ENCODE measurements at places on chromosomes 5 and 9.

DNA sequence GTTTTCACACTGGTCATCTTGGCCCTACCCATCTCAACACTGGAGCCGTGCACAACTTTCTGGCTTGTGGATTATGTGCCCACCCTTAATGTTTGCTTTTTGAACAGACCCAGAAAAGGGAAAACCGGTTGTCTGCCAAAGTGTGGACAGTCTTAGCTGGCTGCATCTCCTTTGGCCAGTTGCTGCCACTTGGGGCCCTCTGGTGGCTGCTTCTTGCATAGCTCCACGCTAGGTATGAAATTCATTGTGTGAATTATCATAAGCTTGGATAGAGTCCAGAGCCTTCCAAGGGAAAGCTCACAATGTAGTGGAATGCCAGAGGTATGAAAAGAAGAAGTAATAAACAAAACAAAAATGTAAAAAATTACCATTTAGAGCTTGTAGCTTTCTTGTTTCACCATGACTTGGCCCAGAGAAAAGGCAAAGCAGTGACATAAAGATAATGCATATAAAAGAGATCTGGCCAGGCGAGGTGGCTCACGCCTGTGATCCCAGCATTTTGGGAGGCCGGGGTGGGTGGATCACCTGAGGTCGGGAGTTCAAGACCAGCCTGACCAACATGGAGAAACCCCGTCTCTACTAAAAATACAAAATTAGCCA is 12.5 kb upstream of the SLC36A3 start:
- H3K27ac ChIP-seq = no peak overlapping the region
- DNase-seq = no peak
- no peaks in the 10 kb centered on the region for H3K4me1 ChIP-seq
- H3K36me3 ChIP-seq = no peaks in the 10 kb centered on the region
- no peak overlapping the region for H3K4me3 ChIP-seq

DNA sequence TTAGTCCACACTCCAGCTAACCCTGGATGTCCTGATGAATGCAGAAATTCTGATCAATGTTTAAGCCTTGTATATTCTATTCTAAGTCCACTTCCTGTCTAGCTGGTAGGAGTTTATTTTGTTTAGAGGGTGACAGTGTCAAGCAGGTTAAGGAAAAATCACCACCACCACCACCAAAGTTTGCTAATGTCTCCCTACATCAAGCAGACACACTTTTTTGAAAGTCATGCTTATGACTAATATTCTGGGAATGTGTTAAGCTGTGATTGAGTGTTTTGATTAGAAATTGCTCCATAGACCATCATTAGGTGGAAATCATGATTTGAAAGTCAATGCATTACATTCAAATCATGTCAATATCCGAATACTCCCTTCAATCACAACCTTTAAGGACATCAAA is 1530.1 kb downstream of the MAT2B start:
- no peak overlapping the region for H3K4me3 ChIP-seq
- no peak for DNase-seq
- no peaks in the 10 kb centered on the region for H3K27me3 ChIP-seq

- no peak for DNase-seq
- peaks cover 39% of the 10 kb centered on the region for H3K36me3 ChIP-seq
These were observed 7.1 kb downstream of the KIF20A start for GRCh38 chr5:138186002-138186447.

- H3K27me3 ChIP-seq = peaks cover under 1% of the 10 kb centered on the region
- no peaks in the 10 kb centered on the region for H3K4me1 ChIP-seq
- no peaks in the 10 kb centered on the region for H3K36me3 ChIP-seq
- DNase-seq = no peak
- H3K27ac ChIP-seq = no peak overlapping the region
These were observed 7.6 kb downstream of the SLC1A1 start for GRCh38 chr9:4497855-4498254.

GRCh38 chr5:137352095-137352494 is 147.0 kb downstream of the SPOCK1 start:
- DNase-seq = no peak
- no peak overlapping the region for H3K27ac ChIP-seq
- no peak overlapping the region for H3K4me3 ChIP-seq
- H3K4me1 ChIP-seq = no peaks in the 10 kb centered on the region
- no peaks in the 10 kb centered on the region for H3K36me3 ChIP-seq
- no peaks in the 10 kb centered on the region for H3K27me3 ChIP-seq

- DNase-seq = no peak
- no peak overlapping the region for H3K4me3 ChIP-seq
- no peaks in the 10 kb centered on the region for H3K27me3 ChIP-seq
These were observed 74.4 kb upstream of the KIF2A start for GRCh38 chr5:62231576-62231975.

- no peak overlapping the region for H3K4me3 ChIP-seq
- no peaks in the 10 kb centered on the region for H3K36me3 ChIP-seq
- no peaks in the 10 kb centered on the region for H3K27me3 ChIP-seq
- H3K27ac ChIP-seq = no peak overlapping the region
- no peak for DNase-seq
These were observed 571.1 kb upstream of the ZNF608 start for GRCh38 chr5:125317536-125317995.

- H3K36me3 ChIP-seq = no peaks in the 10 kb centered on the region
- DNase-seq = no peak
- H3K4me3 ChIP-seq = no peak overlapping the region
- no peak overlapping the region for H3K27ac ChIP-seq
These were observed 442.7 kb upstream of the CD180 start for GRCh38 chr5:67639313-67639712.

GRCh38 chr5:124941051-124942049 is 194.9 kb upstream of the ZNF608 start:
- no peaks in the 10 kb centered on the region for H3K36me3 ChIP-seq
- no peaks in the 10 kb centered on the region for H3K4me1 ChIP-seq
- no peak overlapping the region for H3K27ac ChIP-seq
- H3K27me3 ChIP-seq = no peaks in the 10 kb centered on the region

GRCh38 chr9:93541581-93542349 is 34.6 kb upstream of the PHF2 start:
- peaks cover 43% of the 10 kb centered on the region for H3K36me3 ChIP-seq
- H3K4me3 ChIP-seq = no peak overlapping the region
- H3K27ac ChIP-seq = no peak overlapping the region
- no peak for DNase-seq

DNA sequence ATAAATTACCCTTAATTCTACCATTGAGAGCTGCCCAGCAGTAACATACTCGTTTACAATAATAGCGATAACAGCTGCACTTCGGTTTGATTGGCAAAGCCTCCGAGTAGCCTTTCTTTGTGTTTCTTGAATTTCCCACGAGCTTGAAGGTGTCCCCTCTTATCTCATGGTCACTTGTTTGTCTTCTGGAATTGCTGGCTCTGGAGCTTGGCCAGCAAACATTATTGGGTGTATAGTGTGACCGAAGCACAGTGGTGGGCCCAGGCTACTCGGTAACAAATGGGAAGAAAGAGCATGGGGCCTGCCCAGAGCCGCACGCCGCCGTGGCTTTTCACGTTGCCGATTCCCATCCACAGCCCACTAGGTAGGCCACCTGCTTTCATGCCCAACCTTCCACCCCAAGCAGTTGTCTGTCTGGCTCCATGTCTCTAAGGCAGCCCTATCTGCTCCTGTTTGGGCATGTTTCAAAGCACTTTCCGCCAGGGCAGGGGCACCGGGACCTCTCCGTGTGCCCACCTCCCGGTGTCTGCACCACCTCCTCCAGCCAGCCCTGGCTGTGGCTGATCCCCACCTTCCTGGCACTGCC is 8.7 kb downstream of the STKLD1 start:
- H3K4me1 ChIP-seq = no peaks in the 10 kb centered on the region
- no peak for DNase-seq
- no peaks in the 10 kb centered on the region for H3K36me3 ChIP-seq
- H3K27ac ChIP-seq = no peak overlapping the region

- no peaks in the 10 kb centered on the region for H3K4me1 ChIP-seq
- no peak overlapping the region for H3K4me3 ChIP-seq
- no peaks in the 10 kb centered on the region for H3K36me3 ChIP-seq
- H3K27ac ChIP-seq = no peak overlapping the region
- no peaks in the 10 kb centered on the region for H3K27me3 ChIP-seq
- no peak for DNase-seq
These were observed 6.7 kb upstream of the BRINP1 start for GRCh38 chr9:119375892-119376291.

DNA sequence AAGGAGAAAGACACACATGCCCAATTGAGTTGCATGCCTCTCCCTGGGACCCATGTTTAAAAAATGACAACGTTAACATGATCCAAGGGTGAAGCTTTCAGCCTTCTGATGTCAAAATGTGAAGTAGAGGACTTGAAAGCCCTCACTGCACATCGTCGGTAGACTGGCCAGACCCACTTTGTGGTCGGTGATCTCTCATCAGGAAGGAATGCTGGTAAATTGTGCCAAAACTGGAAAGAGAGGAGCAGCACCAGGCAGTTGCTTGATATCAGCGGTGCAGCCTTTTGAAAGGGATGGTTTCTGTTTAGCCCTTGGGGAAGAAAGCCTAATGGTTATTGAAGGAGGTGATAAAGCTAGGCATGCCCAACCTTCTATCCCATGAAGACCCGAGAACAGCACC is 125.3 kb upstream of the MARCHF11 start:
- DNase-seq = no peak
- H3K27me3 ChIP-seq = no peaks in the 10 kb centered on the region
- H3K27ac ChIP-seq = no peak overlapping the region

DNA sequence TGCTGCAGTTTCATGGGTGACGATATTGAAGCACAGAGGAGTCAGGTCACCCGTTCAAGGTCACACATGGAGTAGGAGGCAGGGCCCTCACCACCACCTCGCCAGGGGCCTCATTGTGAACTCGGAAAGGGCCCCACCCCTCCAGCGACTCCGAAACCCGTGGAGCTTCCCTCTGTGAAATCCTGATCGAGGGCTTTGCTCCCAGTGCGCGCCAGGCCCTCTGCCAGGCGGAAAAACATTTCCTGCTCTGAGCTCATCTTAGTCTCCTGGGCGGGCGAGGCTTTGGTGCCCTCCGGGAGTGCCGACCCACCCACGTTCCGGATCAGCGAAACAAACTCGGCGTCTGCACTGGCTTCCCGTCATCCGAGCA is 75.0 kb upstream of the FCN1 start:
- H3K27ac ChIP-seq = no peak overlapping the region
- H3K4me1 ChIP-seq = no peaks in the 10 kb centered on the region
- H3K4me3 ChIP-seq = no peak overlapping the region

- no peak overlapping the region for H3K27ac ChIP-seq
- peaks cover 22% of the 10 kb centered on the region for H3K4me1 ChIP-seq
- no peak for DNase-seq
- H3K4me3 ChIP-seq = no peak overlapping the region
- H3K36me3 ChIP-seq = no peaks in the 10 kb centered on the region
These were observed 51.1 kb downstream of the C9orf152 start for GRCh38 chr9:110156902-110157301.

GRCh38 chr5:145471831-145472612 is 363.1 kb downstream of the PRELID2 start:
- no peak for DNase-seq
- H3K27me3 ChIP-seq = no peaks in the 10 kb centered on the region
- no peak overlapping the region for H3K27ac ChIP-seq
- no peaks in the 10 kb centered on the region for H3K4me1 ChIP-seq

DNA sequence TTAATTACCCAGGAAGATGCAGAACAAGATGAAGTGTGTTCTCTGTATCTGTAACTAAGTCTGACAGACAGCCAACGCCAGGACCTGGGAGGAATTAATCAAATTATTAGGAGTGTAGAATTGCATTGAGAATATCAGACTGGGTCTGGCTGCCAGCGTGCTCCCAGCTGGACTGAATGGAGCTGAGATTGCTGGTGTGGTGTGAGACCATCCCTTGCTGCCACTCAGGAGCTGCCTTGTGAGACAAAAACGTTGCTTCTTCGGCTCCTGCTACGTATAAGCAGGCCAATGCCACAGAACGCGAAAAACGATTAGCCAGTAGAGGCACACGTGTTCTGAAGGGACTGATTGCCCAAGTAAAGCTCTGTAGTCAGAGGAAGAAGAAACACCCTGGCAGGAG is 66.8 kb downstream of the AMBP start:
- no peak overlapping the region for H3K4me3 ChIP-seq
- H3K36me3 ChIP-seq = no peaks in the 10 kb centered on the region

GRCh38 chr9:69122082-69122548 is 52.0 kb upstream of the TJP2 start:
- H3K4me1 ChIP-seq = peaks cover 9% of the 10 kb centered on the region
- no peaks in the 10 kb centered on the region for H3K36me3 ChIP-seq
- H3K27me3 ChIP-seq = no peaks in the 10 kb centered on the region
- H3K4me3 ChIP-seq = peak overlapping the region; percentile 92

DNA sequence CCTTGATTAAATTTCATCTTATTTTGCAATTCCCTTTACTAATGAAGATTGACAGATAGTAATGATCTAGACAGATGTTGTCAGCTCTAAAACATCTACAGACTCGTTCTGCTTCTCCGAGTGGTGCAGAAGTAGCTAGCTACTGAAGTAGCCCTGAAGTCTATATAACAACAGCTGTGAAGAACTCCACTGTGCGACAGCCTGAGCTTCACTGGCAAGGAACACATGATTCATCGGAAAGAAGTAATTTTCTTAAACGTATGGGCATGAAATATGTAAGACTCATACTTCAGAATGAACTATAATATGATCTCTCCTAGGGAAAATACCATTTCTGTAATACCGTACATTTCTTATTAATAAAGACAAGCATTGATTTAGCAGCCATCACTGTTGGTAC is 96.2 kb downstream of the TRPM3 start:
- H3K27me3 ChIP-seq = no peaks in the 10 kb centered on the region
- H3K4me3 ChIP-seq = no peak overlapping the region

GRCh38 chr5:95252801-95253200 is 32.1 kb downstream of the MCTP1 start:
- no peak for DNase-seq
- no peaks in the 10 kb centered on the region for H3K4me1 ChIP-seq
- no peaks in the 10 kb centered on the region for H3K27me3 ChIP-seq
- H3K27ac ChIP-seq = no peak overlapping the region

- no peaks in the 10 kb centered on the region for H3K4me1 ChIP-seq
- peaks cover 11% of the 10 kb centered on the region for H3K27me3 ChIP-seq
- H3K36me3 ChIP-seq = no peaks in the 10 kb centered on the region
These were observed 114.4 kb downstream of the ANKRD18B start for GRCh38 chr9:33638391-33638915.

- H3K4me3 ChIP-seq = no peak overlapping the region
- H3K27me3 ChIP-seq = no peaks in the 10 kb centered on the region
- H3K4me1 ChIP-seq = no peaks in the 10 kb centered on the region
These were observed 8.0 kb upstream of the DCP2 start for GRCh38 chr5:112968411-112969106.

DNA sequence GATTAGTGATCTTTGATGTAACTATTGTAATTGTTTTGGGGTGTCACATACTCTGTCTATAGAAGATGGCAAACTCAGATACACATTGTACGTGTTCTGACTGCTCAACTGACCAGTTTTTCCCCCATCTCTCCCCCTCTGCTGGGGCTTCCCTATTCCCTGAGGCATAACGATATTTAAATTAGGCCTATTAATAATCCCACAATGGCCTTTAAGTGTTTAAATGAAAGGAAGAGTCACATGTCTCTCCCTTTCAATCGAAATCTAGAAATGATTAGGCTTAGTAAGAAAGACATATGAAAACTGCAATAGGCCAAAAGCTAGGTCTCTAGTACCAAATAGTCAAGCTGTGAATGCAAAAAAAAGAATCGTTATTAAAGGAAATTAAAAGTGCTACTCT is 265.6 kb downstream of the TMEM232 start:
- no peak overlapping the region for H3K4me3 ChIP-seq
- H3K27me3 ChIP-seq = no peaks in the 10 kb centered on the region
- DNase-seq = no peak

Measured in effector memory CD4-positive, alpha-beta T cell (primary cell).